ENCODE measurements at places on chromosomes 2 and 18.

DNA sequence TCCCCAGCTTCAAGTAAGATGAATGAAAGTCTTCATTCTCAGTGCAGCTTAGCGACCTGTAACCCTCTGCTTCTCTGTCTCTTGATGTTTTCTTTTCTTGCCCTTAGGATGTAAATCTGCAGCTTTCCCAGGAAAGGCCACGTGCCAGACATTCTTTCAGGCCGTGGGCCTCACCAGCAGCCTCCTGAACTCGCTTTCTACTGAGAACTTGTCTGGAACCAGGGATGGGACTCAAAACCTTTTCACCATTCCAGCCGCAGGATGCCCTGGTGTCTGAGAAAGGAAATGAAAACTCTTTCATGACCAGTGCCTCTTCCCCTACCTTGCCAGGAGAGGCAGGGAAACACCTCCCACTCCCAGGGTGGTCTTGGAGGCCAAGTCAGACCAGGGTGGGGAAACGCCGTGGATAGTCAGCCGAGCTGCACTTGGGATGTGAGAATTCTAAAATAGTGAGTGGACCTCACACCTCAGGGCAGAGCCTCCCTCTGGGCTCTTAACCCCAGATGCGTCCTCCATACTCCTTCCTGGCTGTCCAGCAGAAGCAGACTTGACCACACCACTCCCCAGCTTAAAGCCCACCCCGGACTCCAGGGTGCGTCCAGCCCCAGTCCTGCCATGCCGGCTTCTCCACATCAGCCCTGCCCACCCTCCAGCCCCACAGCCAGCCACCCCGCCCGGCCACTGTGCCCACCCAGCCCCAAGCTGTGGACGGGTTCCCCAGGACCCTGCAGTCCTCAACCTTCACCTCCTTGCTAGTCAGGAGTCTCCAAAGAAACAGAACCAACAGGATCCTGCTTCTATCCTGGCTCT, 115.5 kb downstream of the TWIST2 start:
- no peak for DNase-seq

DNA sequence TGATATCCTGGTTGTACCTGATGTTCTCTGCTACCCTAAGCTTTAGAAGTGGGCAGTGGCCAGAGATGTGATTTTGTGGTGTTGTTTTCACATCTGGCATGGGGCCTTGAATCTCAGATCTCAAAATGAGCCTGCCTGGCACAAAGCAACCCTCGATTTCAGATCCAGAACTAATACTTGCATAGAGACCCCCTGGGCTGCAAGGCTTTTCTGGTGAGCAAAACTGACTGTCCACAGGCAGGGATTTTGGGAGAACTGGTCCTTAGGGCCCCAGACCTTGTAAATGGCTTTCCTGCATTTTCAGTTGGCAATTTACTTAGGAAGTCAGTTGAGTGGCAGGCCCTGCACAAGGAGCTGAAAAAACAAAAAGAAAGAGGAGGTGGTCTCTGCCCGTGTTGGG, 265.3 kb downstream of the MYCN start:
- no peak for DNase-seq

- no peak for DNase-seq
These were observed at the start of gene ARHGEF4 for GRCh38 chr2:130836501-130837174. Gene ARHGEF4, plus strand, starts transcription at chr2:130836914. Its CDS starts 40 bp downstream, at chr2:130836954.

- no peak for DNase-seq
These were observed 164.2 kb downstream of the VWC2L start for GRCh38 chr2:214575030-214575429.

DNA sequence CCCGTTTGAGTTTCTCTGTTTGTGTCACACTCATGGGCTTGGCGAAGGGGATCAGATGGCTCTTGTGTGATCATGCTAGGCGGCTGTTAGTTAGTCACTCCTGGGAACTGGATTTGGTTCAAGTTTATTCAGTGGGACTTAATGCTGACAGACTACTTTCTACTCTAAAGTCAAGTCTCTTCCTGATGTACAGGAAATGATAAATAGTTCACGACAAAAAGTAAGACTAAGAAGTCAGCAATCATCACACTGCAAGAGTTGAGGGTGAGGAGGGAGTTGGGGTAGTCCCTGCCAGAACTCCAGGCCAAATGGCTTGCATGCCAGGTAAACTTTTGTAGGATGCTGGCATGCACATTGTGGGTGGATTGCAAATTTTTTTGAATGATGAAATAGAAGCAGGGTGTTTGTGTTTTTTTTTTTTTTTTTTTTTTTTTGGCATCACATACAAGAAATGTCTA, 25.1 kb upstream of the CCL20 start:
- no peak for DNase-seq

GRCh38 chr2:113965644-113966043, 75.8 kb downstream of the ACTR3 start:
- no peak for DNase-seq

GRCh38 chr2:188527581-188527993, 235.9 kb downstream of the GULP1 start:
- no peak for DNase-seq

DNA sequence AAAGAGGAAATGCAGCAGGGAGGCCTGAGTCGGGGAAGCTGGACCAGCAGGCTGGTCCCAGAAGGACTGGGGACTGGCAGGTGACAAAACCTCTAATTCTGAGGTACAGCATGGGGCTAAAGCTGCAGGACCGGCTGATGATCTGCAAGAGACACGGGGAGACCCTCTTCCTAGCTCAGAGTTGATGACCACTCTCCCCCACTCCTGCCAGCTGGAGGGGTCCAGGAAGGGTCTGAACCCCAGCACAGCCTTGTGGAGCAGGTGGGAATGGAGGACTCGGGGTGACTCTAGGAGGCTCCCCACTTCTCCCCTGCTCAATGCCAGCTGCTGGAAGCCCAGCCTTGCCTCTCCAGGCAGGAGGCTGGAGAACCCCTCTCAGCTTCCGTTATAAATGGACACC, 67.7 kb downstream of the TWIST2 start:
- no peak for DNase-seq

- DNase-seq: no peak
These were observed 1.6 kb upstream of the ANKRD44 start for GRCh38 chr2:197312186-197312585.

- peak; percentile 24 for DNase-seq
These were observed 25.5 kb upstream of the YWHAQ start for GRCh38 chr2:9656270-9656766.

DNA sequence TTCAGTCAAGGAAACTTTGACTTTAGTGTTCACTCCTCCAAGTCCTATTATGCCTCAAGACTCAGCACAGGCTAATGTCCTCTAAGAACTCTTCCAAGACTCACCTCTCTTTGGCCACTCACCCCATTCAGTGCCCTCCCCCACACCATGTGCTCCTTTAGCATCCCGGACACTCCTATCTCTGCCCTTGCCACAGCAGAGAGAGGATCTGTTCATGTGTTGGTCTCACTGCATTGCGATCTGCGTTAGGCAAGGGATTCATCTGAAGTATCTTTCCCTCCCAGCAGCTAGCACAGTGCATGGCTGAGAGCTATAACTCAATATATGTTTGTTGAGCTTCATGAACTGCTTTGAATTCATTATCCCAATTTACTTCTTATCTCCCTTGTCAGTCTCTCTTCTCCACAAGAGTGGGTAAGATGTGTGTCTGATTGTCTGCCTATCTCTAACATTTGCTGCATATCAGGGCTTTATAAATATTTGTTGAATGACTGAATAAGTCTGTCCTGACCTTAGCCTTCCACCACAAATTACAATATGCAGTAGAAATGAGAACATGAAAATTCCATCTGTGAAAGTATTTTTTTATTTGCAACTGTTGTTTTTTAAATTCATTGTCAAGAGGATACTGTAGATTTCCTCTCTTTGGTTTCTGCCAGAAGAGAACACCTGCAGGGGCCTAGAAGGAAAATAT, 179.9 kb upstream of the NCKAP5 start:
- no peak for DNase-seq

- DNase-seq: no peak
These were observed 138.0 kb downstream of the AGPS start for GRCh38 chr2:177530561-177530960.

DNA sequence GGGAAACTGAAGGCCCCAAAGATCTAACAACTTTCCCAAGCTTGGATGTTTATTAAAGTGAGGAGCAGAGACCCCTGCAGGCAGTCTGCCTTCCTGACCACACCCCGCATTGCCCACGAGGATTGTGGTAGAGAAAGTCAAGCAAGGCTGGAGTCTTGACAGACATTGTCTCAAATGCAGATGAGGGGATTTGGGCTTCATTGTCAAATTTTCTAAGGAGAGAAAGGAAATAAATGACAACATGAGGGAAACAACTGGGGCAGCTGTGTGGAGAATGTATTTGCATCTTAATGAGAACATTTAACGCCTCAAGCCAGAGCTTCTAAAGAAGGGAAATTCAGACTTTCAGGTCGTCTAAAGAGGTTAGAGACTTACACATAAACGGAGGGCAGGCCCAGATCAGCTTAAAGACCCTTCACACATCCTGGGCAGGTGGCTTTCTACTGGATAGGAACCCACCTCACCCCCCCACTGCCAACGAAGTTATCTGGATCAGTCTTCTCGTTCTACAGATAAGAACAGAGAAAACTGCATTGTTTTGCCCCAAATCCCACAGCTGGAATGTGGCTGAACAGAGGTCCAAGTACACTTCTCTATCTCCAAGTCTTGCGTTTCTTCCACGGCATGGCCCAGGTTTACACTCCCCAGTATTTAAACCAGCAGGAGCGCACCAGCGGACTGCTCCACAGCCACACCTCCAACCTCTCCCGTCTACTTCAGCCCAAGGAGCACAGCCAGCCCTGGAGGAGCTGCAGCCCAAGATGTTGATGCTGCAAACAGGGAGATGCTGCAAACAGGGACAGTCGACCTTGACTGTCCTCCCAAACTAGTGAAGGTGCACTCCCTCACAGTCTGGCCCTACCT, 16.2 kb upstream of the SCG2 start:
- DNase-seq: no peak

DNA sequence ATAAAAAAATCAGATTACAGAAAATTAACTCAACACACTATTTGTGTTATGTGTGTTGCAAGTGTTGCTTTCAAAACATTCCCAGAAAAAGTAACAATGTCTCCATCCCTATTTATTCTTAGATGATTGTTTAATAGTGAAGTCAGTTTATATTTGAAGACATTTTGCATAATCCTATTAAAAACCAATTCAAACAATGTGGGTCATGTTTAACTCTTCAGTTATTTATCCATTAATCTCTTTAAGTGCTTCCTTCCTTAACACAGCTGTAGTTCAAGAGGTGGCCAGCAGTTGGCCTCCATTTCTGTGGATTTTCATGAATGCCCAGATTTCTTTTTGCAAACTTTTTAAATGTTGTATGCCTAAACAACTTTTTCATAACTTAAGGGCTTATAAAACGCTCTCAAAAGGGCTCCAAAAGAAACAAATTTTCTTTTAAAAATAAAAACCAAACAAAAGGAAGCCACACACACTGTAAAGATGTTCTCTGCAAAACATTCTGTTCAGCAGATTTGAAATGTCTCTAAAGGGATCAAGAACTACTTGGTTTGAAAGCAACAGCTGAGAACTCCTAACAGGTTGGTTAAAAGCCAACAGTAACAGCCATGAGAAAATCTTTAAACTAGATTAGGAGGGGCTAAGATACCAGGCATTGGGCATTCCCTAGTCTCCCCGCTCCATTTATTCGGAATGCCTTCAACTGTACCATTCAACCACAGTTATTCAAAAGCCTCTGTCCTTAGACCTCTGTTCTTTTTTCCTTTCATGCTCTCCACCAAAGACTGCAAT, 71.5 kb downstream of the THADA start:
- DNase-seq: no peak

DNA sequence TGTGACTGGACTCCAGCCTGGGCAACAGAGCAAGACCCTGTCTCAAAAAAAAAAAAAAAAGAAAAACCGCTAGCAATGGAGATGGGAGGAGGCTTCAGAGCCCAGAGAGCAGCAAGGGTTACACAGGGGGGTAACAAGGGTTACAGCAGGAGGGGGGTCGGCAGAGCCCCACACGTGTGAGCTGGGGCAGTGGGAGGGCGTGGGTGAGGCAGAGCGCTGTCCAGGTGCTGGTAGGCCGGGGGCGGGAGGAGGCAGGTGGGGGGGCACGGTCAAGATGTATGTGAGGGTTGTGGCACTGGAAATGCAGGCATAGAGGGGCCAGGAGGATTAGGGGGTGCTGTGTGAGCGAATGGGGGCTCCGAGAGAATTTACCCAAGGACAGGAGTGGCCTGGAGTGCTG, 3.4 kb downstream of the MZT2B start:
- DNase-seq: no peak

DNA sequence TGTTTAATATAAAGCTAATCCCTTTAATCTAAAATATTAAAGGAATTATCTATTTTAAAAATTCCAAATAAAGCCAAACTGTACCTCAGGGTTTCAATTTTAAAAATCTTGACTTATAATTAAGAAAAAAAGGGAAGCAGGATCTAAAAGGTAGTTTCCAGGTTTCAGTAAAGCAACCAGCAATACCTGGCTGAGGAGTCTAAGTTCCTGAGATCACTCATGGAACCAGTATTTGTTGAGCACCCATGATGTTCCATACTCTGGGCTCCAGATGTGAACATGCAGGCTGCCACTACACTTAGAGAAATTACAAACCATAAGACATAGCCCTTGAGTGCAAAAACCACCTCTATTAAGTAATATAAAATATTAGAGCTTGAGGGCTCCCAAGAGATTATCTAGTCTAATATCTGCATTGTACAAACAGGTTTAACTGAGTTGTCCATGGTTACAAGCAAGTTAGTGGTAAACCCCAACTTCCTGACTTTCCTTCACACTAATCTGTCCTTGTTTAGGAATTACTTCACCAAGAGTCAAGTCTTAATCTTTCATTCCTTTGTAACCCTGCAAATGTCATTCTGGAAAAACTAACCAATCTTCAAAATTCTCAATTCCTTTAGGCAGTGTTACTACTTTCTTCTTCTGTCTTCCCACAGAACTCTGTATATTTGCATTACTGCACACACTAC, 49.2 kb downstream of the CLASP1 start:
- DNase-seq: no peak

- no peak for DNase-seq
These were observed 37.6 kb downstream of the TGFBRAP1 start for GRCh38 chr2:105291981-105292380.

DNA sequence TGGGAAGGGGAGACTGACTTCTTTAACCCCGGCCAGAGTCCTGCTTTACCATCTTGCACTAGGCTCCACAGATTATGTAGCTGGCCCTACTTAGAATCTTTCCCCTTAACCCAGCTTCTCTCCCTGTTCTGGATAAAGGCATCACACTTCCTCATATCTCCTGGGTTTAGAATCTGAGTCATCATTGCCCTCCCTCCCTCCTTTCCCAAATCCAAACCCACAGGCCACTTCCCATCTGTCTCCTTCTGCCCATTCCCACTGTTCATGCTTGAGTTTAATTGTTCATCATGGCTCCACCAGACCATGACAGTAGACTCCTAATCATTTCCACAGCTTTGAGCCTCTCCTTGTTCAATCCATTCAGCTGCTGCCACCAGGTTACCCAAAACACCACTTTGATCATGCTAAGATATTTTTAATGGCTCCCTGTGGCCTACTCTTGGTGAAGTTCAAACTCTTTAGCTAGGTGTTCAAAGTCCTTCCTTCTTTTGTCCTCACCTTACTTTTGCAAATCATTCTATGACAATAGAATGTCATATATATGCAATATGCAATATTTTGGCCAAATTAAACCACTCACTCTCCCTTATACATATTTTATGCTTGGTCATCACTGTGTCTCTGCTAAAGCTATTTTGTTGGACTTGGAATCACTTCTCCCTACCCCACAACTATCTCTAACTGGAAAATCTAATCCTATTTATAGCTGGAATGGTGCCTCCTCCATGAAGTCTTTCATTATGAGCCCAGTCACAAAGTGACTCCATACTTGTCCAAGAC, 5.5 kb downstream of the PDE11A start:
- no peak for DNase-seq

GRCh38 chr2:110157153-110157793, 41.7 kb upstream of the MALL start:
- DNase-seq: no peak
